ENCODE measurements at places on chromosomes 7 and 10.

DNA sequence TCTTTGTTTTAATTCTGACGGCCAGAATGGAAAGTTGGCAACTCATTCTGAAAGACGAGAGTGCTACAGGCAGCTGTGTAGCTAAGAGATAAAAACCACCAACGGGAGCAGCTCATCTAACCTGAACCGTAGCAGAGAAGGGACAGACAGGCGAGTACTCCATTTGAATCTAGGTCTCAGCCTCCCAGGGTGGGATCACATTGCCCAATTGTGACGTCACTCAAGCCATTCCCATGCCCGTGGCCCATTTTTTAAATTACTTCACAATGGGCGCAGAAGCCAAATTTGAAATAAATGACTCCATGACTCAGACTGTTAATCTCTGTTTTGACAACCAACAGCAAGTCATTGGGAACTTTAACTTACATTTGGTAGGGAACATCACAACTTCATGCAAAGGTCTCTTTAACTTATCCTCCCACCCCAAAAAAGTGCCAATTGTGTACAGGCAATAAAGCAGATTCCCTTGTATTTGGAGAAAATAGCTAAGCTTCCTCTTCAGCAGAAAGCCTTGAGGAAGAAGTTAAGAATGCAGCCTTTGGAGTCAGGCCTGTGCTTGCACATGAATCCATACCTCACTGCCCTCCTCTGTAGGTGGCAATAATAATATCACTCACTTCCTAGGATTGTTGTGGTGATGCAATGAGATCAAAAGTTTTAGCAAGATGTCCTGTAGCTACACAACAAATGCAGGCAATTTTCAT is 93.2 kb upstream of the KIF5B start:
- DNase-seq: no peak

GRCh38 chr10:103102195-103102594 is 90.9 kb downstream of the NT5C2 start:
- DNase-seq: no peak

GRCh38 chr7:96182424-96183158 is 139.3 kb downstream of the SLC25A13 start:
- no peak for DNase-seq

DNA sequence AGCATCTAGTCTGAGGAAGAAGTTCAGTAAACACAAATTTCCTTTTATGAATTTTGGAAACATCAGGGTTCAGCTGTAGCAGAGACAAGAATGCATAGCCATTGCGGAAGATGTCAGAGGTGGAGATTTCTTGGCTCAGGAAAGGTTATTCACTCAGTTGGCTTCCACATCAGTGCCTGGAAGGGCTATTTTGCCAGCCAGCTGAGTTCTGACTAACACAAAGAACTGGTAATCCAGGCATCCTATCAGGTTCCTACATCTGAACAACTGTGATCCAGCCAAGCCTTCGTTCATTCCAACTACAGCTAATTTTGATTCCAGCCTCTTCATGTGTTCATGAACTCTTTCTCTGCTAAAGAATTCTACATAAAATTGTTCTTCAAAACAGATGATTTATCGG is 965.6 kb downstream of the XPNPEP1 start:
- no peak for DNase-seq

- no peak for DNase-seq
Measured at GRCh38 chr7:120421151-120421651, 148.2 kb downstream of the KCND2 start.

DNA sequence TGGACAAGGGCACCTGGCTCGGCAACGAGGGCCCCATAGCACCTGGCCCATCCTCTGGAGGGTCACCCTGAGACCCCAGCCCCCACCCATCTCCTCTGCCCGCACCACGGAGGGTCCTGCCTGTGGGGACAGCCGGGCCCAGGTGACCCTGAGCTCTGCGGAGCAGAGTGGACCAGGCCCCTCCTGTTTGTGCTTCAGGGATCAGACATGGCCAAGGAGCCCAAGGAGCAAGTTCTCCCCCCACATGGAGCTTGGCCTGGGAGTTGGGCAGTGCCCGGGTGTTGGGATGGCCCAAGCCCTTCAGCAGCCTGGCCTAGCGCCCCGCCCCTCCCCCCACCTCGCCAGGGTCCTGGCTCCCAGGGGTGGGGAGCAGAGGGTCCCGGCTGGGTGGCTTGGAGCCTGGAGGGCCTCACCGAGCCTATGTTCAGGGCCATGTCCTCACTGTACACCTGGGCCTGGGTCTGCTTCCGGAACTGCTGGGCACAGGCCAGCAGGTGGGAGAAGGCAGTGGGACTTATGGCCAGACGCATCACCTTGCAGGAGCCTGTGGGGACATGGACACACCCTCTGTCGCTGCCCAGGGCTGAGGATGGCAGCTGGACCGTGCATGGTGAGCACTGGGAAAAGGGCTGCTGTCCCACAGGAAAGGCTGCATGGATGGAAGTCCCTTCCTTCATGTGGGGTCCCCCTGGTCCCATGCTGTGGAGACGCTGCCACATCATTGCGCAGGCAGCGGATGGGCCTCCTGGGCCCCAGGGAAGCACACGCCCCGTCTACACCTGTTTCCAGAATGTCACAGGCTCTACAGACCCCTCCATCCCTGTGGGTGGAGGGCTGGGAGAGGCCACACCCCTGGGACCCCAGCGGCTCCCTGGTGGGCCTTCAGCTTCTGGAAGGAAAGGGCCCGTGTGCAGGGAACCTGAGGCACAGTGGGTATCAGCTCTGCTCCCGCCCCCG is 49.2 kb upstream of the NKX6-2 start:
- DNase-seq: no peak

DNA sequence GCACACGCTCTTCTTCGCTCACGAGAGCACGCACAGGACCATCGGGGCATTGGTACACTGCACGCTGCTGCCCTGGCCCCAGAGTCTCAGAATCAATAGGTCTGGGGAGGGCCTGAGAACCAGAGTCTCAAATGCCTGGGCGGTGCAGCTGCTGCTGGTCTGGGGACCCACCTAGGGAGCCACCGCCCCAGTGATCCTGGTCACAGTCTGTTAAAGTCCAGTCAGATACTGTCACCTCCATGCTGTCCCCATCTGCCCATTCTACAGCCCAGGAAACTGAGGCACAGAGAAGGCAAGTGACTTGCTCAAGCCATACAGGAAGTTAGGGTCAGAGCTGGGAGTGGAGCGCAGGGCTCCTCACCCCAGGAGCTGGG is 38.0 kb downstream of the ZCCHC24 start:
- no peak for DNase-seq

DNA sequence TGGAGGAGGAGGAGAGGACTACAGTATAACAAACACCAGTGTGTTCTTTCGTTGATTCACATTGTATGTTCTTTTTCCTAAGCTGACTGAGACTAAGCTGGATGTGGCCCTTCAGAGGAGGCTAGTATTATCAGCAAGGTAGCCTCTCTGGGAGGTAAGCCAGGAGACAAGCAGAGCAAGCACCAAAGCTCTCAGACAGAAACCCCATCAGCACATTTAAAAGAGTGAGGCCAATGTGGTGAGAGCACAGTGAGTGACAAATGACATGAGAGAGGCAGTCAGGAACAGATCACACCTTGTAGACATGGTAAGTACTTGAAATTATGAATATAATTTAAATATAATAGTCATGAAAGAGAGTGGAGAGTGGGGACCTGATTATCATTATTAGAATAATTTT is 107.6 kb downstream of the KMT2C start:
- DNase-seq: no peak

DNA sequence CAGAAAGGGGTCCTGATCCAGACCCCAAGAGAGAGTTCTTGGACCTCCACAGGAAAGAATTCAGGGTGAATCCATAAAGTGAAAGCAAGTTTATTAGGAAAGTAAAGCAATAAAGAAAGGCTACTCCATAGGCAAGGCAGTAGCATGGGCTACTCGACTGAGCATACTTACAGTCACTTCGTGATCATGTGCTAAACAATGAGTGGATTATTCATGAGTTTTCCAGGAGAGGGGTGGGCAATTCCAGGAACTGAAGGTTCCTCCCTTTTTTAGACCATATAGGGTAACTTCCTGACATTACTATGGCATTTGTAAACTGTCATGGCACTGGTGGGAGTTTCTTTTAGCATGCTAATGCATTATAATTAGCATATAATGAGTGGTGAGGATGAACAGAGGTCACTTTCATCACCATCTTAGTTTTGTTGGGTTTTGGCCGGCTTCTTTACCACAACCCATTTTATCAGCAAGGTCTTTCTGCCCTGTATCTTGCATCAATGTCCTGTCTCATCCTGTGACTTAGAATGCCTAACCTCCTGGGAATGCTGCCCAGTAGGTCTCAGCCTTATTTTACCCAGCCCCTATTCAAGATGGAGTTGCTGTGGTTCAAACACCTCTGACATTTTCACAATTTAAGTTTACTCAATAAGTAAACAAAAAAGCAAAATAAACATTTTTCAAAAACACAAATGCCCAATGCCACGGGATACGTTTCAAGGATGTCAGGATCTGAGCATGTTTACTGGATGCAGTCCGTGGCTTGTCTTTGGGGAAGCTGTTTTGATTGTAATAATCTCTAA is 37.0 kb downstream of the ALOX5 start:
- peak; percentile 26 for DNase-seq

DNA sequence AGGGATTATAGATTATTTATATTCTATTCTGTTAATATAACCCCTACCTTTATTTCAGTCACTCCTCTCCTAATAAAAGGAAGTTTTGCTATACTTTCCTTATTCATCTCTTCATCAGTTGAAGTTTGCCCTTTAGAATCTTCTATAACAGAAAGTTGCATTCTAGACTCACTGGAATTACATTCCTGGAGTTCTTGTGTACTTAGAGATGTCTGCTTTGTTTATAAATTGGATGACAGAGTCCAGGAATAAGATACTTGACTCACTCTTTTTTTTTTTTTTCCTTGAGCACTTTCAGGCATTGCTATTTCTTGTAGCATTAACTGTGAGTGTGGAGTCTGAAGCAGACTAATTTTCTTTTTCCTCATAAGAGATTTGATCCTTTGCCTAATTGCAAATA is 640.8 kb downstream of the XPNPEP1 start:
- DNase-seq: no peak

GRCh38 chr10:26626066-26626465 is 71.4 kb upstream of the PDSS1 start:
- DNase-seq: no peak

- no peak for DNase-seq
Measured at GRCh38 chr7:5635461-5636445, 145.7 kb downstream of the RNF216 start.

DNA sequence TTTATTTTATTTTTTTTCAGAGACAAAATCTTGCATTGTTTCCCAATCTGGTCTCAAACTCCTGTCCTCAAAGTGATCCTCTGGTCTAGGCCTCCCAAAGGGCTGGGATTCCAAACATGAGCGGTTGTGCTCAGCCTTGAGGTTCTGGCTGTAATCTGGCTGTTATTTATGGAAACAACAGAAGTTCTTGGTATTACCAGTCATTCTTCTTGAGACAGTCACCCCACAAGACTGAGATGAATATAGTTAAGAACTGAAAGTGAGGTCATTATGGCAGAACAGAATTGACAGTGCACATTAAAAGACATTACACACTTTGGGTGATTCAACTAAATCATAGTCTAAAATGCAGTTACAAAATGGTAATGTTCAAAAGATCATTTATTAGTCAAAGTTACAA is 719.5 kb downstream of the ZWINT start:
- no peak for DNase-seq

GRCh38 chr10:91681361-91682276 is 48.7 kb upstream of the PPP1R3C start:
- no peak for DNase-seq

DNA sequence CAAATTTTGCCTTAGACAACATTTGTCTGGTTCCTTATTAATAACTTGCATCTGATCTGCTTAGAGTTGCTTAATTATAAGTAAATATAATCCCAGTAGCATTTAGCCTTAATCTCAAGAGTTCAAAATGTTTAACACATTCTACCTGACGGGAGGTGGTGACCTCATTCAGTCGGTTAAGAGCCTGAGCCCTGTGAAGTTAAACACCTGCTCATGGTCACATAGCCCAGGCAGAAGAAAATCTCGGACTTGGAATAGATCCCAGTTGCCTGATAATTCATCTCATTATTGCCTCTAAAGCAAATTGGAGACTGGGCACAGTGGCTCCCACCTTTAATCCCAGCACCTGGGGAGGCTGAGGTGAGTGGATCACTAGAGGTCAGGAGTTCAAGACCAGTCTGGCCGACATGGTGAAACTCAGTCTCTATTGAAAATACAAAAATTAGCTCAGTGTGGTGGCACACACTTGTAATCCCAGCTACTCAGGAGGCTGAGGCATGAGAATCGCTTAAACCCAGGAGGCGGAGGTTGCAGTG is 18.6 kb upstream of the ASCC1 start:
- no peak for DNase-seq

DNA sequence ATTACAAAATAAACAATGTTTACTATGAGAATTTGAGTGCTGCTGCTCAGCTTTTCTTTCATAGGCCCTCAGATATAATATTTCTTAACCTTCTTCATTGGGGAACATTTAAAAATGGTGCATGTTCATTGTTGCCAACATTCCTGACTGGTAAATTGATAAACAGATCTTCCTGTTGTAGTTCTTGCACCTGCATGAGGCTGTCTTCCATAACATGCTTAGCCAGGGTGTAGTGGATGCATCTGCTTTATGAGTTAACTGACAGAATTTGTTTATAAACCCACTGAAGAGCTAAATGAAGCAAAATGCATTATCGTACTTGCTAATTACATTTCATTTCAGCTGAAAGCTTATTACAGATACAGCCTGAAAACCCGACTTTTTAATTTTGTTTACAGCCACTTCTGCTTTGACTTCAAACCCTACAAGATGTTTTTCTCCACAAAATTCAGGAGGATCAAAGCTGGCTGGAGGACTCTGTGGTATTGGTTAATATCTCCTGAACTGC is 177.2 kb downstream of the SEM1 start:
- no peak for DNase-seq

DNA sequence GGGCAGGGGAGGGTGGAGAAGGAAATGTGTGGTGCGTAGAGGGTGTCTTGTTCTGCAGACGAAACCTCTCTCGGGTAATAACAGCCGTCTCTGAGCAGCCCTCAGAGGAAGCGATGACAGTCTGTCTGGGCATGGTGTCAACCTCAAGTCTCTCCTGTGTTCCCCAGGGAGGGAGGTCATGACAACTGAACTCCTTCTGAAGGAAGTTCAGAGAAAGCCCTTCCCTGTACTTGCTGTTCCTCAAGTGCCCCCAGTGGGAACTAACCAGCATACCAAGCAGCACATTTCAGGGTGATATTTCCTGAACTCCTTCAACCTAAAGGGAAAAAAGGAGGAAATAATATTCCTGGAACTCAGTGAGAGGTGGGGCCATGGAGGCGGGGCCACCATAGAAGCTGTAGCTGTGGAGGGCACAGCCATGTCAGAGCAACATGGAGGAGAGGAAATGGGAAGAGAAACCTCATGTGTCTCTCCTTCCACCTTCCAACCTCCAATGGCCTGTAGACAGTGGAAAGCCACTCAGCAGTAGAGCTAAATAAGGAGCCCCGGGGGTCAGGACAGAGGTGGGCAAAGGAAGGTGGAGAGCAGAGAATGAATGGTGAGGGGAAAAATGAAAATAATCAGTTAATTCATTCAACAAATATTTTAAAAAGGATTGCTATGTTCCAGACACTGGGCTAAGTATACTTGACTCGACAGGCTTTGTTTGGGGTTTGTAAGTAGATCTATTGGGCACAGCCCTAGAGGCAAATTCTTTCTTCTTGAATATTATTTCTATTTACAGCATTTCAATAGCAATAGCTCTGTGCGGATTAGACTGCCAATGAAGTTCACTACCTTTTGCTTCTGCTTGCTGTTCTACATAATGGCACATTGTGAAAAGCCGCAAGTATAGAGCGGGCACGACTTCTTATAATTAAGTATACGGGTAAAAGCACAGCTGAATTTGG is 61.0 kb upstream of the AOAH start:
- DNase-seq: peak; percentile 77

GRCh38 chr7:91080351-91080750 is 183.9 kb upstream of the FZD1 start:
- DNase-seq: no peak

Data from CD4-positive, alpha-beta T cell treated with Interleukin-2 at 100 ng/mL for 4 hours (primary cell).